SHP77 treated with DMSO at 0.1 percent for 48 hours (cell line): ENCODE measurements at places on chromosomes 2 and 18.

DNA sequence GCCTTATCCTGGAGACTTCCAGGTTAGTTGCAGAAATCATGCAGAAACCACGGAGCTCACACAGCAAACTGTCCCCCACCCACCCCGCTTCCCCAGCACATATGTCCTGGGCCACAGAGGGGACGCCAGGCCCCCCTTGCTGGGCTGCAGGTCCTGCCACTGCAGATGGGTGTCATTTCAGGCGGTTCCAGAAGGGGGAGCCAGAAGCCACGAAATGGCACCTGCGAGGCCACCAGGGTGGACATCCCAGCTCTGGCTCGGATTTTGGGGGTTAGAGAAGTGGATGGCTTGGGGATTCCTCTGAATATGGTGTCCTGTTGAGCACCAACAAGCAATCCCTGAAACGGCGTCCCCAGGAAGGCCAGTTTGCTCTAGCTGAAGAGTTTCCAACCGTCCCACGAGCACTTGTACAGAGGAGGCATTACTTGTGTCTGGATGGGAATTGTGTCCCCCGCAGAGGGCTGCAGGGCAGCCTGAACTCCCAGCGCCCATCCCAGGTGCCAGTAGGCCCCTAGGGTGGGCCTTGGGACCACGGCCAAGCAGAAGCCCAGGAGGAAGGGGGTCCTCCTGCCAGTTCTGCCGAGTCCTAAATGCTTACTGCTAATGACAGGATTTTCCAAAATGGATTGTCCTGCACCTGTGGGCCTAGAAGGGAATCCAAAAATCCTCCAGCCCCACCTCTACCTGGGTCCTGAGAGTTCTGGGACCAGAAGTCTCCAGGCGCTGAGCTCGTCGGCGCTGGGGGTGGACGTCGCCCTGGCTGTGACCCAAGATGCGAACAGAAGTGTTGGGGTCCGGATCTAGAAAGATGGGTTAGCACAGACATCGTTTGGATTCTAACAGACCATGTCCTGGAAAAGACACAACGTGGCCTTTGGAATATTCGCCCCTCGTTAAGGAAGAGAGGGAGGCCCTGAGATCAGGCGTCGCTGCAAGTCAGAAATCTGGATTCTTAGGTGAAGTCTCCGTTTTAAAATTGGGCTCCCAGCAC, 14.6 kb upstream of the NFATC1 start:
- DNase-seq: no peak

DNA sequence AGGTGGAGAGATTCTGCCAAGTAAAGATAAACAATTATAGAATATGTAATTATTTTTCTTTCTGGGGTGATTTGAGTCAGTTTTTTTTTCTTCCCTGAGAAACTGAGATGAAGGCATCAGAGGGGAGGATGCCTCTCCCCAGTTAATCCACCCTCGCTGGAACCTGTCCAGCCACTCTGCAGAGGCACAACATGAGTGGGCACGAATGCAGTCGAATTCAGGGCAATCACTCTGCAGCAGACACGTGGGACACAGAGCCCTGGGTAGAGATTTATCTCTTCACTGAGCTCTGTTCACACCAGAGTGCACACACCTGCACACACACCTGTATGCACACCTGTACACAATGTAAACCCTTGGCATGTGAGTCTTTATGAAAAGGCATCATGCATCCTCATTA, 154.2 kb downstream of the DCDC2C start:
- no peak for DNase-seq

DNA sequence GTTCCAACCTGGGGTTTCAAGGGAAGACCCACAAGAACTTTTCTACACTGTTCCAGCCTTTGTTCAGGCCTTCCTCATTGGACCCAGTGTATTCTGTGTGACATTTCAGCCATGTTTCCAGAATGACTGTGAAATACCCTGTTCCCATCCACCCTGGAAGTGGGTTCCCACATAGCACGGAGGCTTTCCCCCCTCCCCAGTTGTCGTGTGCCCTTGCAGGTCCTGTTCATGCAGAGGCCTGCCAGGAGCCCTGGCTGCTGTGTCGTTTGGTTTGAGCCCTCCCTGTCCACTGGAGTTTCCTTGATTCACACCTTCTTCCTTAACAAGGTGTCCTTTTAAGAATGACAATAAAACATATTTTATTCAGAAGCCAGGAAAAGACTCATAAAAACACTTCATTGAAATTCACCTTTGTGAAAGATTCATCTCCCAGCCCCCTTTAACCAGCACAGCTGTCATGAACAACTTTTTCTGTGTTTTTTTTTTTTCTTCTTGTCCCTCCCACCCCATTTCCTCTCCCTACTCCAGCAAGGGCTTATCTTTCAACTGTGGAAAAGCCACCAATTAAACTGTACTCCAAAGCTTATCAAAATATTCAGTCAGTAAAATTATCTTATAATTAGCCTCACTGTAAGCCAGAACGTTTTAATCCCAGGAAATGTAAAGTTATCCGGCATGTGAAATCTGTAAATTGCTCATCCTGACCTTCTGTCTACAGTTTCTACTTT, 106.4 kb downstream of the ACOXL start:
- DNase-seq: no peak

- DNase-seq: no peak
Observed at GRCh38 chr2:25441353-25441752, 99.6 kb upstream of the DNMT3A start.

GRCh38 chr2:215363461-215364156, 51.8 kb downstream of the ATIC start:
- no peak for DNase-seq

DNA sequence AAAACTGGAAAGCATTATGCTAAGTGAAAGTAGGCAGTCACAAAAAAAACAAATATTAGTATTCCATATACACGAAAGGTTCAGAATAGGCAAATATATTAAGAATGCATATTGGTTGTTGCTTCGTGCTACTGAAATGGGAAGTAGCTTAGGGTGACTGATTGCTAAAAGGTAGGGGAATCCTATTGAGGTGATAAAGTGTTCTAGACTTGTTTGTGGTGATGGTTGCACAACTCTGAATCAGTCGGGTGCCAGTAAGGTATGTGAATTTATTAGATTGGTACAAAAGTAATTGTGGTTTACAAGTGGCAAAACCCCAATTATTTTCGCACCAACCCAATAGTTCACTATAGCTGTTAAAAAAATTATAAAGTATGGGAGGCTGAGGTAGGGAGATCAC, 20.7 kb downstream of the USP34 start:
- DNase-seq: no peak

- DNase-seq: no peak
Observed at GRCh38 chr2:17355608-17356329, 162.5 kb downstream of the RAD51AP2 start.

DNA sequence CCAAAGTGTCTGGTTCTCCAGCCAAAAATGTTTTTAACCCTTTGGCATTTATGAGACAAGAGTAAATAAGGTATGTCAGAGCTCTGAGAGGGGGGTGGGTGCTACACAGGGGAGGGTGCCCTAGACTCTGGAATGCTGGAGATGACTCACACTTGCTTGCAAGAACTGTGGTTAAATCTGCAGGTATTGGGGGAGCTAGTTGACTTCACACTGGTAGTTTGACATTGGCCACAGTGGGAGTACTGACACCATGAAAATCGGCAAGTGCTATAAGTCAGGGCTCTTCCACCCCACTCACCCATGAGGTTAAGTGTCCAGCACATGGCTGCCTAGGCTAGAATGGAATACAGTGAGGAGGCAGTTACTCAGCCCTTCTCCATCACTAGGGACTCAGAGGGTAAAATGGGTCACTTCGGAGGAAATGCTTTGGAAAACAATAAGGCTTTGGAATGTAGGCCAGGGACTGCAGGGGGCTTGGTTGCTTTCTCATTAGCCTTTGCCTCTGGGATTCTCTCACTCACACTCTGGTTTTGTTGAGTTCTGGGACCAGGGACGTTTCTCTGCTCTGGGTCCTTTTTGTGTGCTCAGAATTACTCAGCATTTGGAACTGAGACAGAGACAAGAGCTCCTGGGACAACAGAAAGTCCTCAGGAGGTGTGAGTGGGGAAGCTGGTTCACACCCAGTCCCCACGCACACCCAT, 91.6 kb downstream of the ACKR3 start:
- no peak for DNase-seq

- DNase-seq: no peak
Observed at GRCh38 chr18:79949697-79950487, 1.6 kb downstream of the SLC66A2 start.
